ENCODE measurements at places on chromosomes 4 and X.

GRCh38 chr4:168221301-168221700 is 97.3 kb downstream of the DDX60 start:
- no peak for DNase-seq

- DNase-seq: no peak
These were observed 155.7 kb upstream of the MAP3K15 start for GRCh38 chrX:19670854-19671620.

GRCh38 chr4:169840554-169840953 is 82.8 kb upstream of the HPF1 start:
- DNase-seq: no peak

DNA sequence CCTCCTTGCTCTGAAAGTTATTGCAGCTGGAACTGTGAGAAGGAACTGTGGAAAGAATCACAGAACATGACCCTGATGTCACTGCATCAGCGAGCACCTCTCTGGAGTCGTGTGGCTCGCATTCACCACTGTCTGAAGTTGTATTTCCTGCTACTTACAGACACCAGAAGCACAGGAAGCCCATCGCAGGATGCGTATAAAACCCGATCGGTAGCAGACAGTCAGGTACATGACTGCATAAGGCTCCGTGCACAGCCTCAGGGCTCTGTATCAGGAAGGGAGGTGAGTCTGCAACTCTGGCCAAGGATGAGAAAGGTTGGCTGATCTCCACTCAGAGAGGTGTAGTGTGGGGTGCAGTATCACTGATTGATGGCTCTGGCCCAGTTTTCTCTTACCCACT is 134.4 kb downstream of the EVC2 start:
- DNase-seq: no peak

DNA sequence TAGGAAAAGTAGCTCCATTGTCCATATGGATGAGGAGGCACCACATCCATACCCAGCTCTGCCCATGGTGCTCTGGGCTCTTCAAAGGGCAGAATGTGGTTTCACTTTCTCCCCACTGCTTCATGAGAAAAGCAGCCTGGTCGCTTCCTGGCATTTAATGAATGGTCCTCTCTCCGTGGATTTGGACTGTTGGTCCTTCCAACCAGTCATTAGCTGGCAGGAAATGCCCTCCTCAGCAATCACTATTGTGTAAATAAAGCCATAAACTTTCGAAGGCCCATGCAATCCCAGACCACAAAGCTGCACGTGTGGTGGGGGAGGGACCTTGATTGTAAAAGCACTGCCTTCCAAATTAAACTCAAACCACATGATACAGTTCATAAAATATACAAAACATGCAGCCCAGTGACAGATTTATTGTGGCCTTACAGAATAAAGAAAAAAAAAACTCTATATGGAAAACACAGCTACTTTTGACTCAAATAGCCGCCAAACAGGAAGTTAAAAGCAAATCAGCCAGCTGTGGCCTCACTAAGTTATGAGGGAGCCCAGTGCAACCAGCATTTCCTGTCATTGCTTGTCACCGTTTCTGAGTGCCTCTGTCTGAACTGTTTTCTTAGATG is 8.1 kb downstream of the MBNL3 start:
- no peak for DNase-seq

DNA sequence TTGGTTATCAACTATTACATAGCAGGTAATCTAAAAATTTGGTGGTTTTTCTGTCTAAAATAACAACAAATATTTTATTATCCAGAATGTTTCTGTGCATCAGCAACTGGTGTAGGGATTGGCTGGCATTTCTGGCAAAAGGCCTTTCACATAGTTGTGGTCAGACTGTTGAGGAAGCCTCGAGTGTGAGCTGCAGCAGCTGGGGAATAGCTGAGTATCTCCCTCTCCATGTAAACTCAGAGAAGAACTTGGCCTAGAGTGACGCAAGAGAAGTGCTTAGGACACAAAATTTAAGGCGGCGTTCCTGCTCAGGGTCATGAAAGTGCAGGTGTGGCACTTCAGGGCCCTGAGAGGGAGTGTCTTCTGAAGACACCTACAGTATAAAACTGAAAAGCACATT is 558.9 kb downstream of the SPOCK3 start:
- no peak for DNase-seq

- DNase-seq: no peak
These were observed 28.7 kb downstream of the S100G start for GRCh38 chrX:16678689-16679088.

DNA sequence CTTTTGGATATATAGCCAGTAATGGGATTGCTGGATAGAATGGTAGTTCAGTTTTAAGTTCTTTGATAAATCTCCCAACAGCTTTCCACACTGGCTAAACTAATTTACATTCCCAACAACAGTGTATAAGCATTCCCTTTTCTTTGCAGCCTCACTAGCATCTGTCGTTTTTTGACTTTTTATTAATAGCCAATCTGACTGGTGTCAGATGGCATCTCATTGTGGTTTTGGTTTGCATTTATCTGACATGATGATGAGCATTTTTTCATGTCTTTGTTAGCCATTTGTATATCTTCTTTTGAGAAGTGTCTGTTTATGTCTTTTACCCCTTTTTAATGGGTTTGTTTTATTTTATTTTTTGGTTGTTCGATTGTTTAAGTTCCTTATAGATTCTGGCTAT is 13.3 kb downstream of the UBQLN2 start:
- no peak for DNase-seq

GRCh38 chrX:50183891-50184290 is 16.9 kb downstream of the AKAP4 start:
- no peak for DNase-seq

GRCh38 chrX:77347572-77347971 is 99.6 kb upstream of the FGF16 start:
- DNase-seq: no peak

DNA sequence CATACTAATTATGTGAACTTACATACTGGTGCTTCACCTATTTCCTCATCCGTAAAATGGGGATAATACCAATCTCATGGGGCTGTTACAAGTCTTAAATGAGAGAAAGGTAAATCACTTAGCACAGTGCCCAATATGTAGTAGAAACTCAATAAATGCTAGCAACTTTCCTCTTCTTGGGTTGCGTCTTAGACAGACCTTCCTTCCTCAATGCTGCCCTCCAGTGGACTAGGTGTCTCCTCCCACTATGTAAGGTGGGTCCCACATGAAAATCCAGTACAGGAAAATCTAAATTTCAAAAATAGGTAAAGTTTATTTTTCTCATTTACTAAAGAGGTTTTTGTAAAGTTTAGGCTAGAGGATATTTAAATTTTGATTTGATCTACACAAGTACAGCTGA is 20.6 kb downstream of the ZDHHC9 start:
- no peak for DNase-seq

All from CMK (cell line).